ENCODE measurements at places on chromosomes 11 and 22.
A peak's percentile ranks its signal among the peaks of the same experiment; 100 is the strongest.

- DNase-seq = no peak
Measured at GRCh38 chr22:32717337-32718240, 83.9 kb upstream of the TIMP3 start.

DNA sequence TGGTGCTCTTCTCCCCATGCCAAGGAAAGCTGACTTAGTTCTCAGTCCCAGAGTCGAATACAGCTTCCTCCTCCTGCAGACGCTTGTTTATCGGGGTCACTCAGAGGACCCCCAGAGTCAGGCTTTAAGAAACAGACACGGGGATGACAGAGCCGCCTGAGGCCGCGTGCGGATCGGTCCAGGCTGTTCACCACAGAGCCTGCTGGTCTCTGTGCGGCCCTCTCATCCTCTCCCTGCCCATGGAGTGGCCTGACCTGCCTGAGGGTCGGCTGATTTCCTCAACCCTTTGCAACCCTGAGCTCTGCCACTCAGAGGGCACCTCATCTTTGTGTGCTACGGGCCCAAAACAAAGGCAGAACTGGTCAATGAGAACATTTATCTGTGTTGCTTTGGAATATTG is 2.1 kb downstream of the GAL start:
- DNase-seq = no peak

DNA sequence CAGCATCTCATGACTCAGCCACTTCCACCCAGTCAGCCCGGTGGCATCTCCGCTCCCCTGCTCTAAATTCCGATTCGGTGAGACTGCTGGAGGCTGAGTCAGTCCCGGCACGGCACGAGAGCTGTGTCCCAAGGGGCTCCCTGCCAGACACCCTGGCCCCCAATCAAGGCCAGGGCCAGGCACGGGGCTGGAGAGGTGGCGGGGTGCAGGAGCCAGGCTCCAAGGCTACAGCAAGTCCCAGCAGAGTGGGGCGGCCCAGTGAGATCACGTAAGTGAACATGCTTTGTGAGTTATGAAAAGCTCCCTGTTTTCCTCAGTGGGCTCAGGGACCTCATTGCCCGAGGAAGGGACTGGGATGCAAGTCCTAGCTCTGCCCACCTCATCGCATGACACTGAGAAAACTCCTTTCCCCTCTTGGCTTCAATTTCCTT is 3.0 kb downstream of the C11orf68 start:
- DNase-seq = peak; percentile 98

DNA sequence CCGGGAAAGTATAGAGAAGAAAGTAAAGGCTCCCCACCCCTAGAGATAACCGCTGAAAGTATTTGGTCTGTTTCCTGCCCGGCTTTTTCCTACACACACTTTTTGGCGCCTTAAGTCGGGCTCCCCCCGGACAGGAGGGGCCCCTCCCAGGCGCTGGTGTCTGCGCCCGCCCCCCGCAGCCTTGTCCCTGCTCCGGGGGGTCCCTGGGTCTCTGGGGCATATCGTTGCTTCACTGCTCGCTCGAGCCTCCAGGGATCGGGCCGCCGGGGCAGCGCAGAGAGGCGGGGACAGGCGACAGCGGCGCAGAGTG is 928 bp upstream of the CRACR2B start:
- no peak for DNase-seq

DNA sequence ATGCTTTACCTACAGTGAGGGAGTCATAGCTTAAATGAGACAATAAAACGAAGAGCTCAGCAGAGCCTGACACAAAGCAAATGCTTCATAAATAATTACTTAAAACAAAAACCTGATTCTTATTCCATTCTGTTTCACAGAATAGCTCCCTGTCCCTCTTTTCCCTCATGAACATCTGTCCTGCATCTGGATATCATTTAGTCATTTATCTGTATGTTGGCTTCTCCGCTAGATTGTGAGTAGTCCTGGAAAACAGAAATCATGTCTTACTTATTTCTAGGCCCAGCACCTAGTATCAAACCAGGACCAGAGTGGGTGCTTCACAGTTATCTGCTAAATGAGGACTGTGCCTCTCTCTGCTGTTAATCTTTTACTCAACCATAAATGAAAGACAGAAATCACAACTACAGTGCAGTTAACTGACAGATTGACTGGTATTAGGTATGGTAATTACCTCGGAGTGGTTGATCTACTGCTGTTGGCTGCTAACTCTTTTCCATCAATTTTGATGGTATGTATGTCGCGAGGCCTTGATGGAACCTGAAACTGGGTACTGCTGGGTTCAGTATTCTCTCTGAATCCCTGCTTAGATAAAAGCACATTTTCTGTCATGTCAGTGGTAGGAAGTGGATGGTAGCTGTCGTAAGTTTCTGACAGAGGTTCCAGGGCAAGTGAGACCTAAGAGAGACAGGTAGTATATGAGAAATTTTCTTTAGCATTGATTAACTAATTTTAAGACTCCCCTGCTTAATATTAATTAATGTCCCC is 31.5 kb downstream of the C2CD3 start:
- peak; percentile 46 for DNase-seq
